ENCODE measurements at places on chromosomes 1 and 21.

DNA sequence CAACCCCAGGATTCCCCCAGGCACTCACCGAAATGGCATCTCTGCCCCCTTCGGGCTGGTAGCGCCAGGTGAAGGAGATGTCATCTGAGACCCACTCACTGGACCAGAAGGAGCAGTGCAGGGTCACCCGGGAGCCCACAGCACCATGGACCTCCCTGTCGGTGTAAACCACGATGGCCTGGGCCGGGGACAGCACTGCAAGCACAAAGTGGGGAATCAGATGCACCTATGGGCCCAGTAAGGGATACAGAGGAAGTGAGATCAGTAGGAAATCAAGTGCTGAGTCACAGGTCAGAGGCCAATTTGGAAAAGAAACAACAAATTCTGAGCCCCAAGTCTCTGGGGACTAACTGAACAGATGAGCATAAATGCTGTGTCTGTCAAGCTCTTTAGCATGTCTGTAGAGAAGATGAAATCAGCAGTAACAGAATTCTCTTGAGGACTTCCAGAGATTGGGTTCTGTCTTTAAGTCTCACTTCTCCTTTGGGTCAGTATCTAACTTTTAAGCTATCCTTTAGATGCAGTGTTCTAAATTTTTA, 2.5 kb downstream of the MPZ start:
- no peak for DNase-seq

GRCh38 chr1:43367904-43368645, at the start of gene ELOVL1:
ELOVL1 (minus strand) TSS chr1:43368011; CDS start chr1:43365609, 2,402 bp downstream.
- peak; percentile 67 for DNase-seq

DNA sequence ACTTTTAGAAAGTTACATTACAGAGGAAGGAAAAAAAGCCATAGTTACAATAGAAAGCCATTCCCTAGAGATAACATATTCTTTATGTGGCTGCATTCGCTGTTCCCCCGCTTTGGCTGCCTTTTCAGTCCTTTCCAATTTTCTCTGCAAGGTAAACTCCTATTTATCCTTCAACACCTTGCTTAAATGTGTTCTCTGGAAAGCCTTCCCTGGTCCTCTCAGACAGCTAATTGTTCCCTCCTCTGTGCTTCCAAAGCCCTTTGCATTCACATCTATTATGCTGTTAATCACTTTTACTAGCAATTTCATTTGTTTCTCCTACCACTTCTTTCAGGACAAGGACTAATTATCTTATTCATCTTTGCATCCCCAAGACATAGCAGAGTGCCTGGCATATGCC, 1.6 kb downstream of the PHC2 start:
- no peak for DNase-seq

GRCh38 chr21:34844924-34845238, 176.1 kb downstream of the CLIC6 start:
- DNase-seq = no peak

- peak; percentile 14 for DNase-seq
Observed at GRCh38 chr1:21659099-21659923, 9.8 kb downstream of the RAP1GAP start.

GRCh38 chr1:201466492-201466891, 2.5 kb downstream of the PHLDA3 start:
- DNase-seq = no peak
